ENCODE measurements at places on chromosomes 7 and 10.

- DNase-seq: no peak
Measured at GRCh38 chr10:69749178-69750010, 52.3 kb upstream of the COL13A1 start.

DNA sequence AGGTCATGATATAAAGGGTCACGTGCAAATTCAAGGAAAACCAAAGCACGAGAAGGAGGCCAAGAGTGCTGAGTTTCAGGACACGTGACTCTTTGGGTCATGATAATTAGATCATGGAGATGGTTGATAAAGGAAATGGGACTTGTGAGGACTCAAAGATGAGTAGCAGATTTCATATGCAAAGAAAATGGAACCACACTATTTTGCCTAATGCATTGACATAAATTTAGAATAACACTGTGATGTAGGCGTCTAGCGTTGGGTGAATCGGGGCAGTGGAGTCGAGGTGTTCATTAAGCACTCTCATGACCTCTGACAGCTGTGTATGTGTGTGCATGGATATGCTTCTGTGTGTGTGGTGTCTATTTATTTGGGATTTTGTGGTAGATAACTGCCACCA is 1025.6 kb upstream of the LRRTM3 start:
- DNase-seq: no peak

DNA sequence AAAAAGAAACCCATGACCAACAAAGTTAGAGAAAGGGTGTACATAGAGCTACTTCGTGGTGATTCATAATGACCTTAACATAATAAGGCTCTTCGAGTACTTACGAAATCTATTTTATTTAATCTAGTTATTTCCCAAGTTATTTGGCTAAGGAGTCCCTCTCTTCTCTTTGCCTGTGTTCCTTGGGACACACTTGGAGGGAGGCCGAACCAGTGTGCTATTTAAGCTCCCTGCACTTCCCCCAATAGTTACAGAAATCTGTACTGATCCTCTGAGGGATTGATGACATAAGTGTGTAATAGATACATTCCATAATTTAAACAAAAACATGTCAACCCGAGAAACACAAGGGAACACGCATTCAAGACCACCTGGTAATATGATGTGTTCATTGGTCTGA is 351.1 kb downstream of the GATA3 start:
- no peak for DNase-seq

GRCh38 chr7:1027242-1028043 is 16.9 kb upstream of the GPR146 start:
- DNase-seq: no peak

DNA sequence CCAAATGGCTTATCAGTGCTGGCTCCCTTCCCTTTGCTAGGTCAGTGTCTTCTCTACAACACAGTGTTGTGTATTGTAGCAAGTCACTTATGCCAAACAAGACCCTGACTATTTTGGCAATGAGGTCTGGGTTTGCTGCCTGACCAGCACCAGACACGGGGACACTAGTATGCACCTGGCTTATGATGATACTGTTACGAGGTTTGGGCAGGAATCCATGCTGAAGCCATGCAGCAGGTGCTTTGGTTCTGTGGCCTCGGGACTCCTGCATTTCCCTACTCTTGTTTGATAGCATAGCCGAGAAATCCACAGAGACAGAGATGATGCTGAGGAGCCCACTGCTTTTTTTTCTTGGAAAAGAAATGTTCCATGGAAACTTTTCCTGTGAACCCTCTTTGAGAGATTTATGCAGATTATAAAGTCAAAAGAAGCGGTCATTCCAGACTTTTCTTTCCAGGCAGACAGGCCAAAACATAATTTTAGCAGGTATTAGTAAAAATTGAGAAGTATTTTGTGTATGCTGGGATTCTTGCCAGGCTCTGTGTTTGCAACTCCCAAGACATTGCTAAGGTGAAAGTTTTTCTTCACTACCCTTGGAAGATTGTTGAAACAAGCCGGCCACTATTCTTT is 291.1 kb downstream of the BBS9 start:
- no peak for DNase-seq

- DNase-seq: no peak
Measured at GRCh38 chr7:100686822-100687211, 7.2 kb downstream of the GIGYF1 start.

- no peak for DNase-seq
Measured at GRCh38 chr10:64023926-64024470, 502.8 kb downstream of the REEP3 start.

GRCh38 chr7:133056370-133057238 is 25.3 kb downstream of the CHCHD3 start:
- DNase-seq: no peak

- DNase-seq: peak; percentile 8
Measured at GRCh38 chr10:5565671-5566581, 41.2 kb downstream of the CALML3 start.

- DNase-seq: no peak
Measured at GRCh38 chr10:5654218-5654755, 12.1 kb downstream of the ASB13 start.

DNA sequence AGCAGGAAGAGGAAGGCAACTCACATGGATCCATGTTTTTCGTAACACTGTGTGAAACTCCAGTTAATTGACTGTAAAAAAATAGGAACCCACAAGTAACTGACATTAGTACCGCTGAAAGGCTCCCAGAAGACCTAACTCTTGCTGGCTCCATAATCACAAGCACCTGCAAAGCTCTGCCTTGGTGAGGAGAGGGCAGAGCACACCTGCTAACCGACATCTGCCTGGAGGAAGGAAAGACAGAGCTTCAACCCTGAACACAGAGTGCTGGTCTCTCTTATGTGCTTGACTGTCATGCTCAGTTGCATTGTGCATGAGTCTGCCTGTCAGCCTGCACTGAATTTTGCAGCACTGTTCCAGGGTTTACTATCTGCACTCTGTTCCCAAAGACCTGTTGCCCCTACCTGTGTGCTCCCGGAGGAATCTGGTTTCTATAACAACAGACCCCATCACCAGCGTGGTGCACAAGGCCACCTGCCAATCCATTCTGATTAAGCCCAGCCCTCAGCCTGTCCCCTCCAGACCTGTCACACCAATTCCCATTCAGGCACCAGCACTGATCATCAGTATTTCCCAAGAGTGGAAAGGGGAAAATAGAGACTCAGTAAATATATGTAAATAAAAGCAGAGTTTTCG is 63.1 kb upstream of the ANKRD1 start:
- no peak for DNase-seq

GRCh38 chr10:62638062-62638477 is 166.4 kb upstream of the ADO start:
- no peak for DNase-seq

DNA sequence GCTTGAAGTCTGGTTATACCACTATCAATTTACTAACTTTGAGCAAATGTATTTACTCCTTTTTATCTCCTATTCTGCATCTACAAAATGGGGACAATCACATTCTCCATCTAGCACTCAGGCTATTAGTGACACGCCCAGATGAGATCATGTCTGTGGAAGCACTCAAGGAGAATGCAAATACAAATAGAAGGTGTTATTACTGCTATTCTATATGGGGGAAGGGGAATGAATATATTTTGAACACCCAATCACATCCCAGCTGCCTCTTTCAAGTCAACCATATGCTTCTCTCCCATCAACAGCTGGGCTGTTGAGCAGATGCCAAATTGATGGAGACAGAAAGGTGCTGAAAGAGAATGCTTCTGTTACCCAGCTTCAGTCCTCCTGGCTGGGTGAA is 23.5 kb downstream of the SGMS1 start:
- DNase-seq: no peak
